ENCODE measurements at places on chromosomes 2 and 18. TPM values are rescaled to one million over a fixed set of nuclear protein-coding genes. Genes with fewer than 3 reads are reported as not detected.

Gene MFSD2B
- 0.98 TPM for total RNA-seq

Gene ACP1
- 113 TPM for total RNA-seq

Gene GREB1L
- total RNA-seq: 2.0 TPM

Gene WBP1
- 109 TPM for total RNA-seq

Gene CCDC148
- 3.0 TPM for total RNA-seq

Gene CACNB4
- 19.7 TPM for total RNA-seq

GRCh38 chr2:156349605-156350004, 17.1 kb upstream of the NR4A2 start:
- H3K36me3 ChIP-seq: no peaks in the 10 kb centered on the region
- no peak for DNase-seq
- no peaks in the 10 kb centered on the region for H3K4me1 ChIP-seq
- H3K4me3 ChIP-seq: no peak overlapping the region
- H3K27ac ChIP-seq: no peak overlapping the region

GRCh38 chr2:137957033-137957432, 7.2 kb upstream of the HNMT start:
- no peak overlapping the region for H3K27ac ChIP-seq
- no peaks in the 10 kb centered on the region for H3K4me1 ChIP-seq
- no peak for DNase-seq
- no peaks in the 10 kb centered on the region for H3K27me3 ChIP-seq
- H3K36me3 ChIP-seq: no peaks in the 10 kb centered on the region

DNA sequence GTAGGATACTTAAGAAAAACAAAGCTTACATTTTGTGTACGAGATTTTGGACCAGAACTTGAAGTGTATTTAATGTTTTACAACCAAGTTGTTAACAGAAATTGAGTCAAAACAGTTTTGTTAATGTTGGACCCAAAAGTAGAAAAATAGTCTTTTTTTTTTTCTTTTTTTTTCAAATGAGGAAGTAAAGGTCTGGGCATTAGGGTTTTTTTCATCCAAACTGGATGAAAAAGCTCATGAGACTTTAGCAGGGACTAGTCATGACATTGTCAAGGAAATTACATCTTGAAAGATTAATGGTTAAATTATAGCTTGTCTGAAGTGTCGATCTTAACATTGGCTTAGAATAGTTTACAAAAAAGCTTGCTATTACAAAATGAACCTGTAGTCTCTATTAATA, 32.3 kb downstream of the CCNT2 start:
- no peak overlapping the region for H3K4me3 ChIP-seq
- no peaks in the 10 kb centered on the region for H3K4me1 ChIP-seq
- no peak overlapping the region for H3K27ac ChIP-seq

- no peak overlapping the region for H3K4me3 ChIP-seq
- no peaks in the 10 kb centered on the region for H3K36me3 ChIP-seq
- DNase-seq: no peak
- no peaks in the 10 kb centered on the region for H3K4me1 ChIP-seq
- no peaks in the 10 kb centered on the region for H3K27me3 ChIP-seq
Measured at GRCh38 chr18:67143028-67143427, 373.5 kb downstream of the DSEL start.

DNA sequence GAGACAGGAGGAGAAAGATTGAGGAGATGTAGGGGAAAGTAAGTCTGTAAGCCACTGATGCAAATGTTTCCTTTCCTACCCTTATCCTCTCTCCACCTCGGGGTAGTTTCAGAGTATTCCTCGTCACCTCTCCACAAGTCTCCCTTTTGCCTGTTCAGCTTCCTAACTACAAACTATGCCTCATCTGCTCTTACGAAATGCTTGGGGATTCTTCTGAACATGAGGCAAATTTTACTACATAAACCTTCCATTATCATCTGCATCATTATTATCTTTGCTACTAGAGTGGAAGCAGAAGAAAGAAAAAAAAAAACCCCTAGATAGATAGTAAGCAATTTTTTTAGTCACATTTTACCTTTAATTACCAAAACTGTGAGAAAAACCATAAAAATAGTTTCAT, 43.1 kb upstream of the CWC22 start:
- no peaks in the 10 kb centered on the region for H3K27me3 ChIP-seq
- H3K4me1 ChIP-seq: no peaks in the 10 kb centered on the region
- no peak for DNase-seq
- H3K27ac ChIP-seq: no peak overlapping the region
- H3K36me3 ChIP-seq: no peaks in the 10 kb centered on the region

- H3K36me3 ChIP-seq: no peaks in the 10 kb centered on the region
- H3K27ac ChIP-seq: no peak overlapping the region
- peaks cover 20% of the 10 kb centered on the region for H3K4me1 ChIP-seq
Measured at GRCh38 chr2:9091811-9092210, 88.3 kb upstream of the MBOAT2 start.

GRCh38 chr18:74060579-74060978, 87.1 kb downstream of the FBXO15 start:
- no peak overlapping the region for H3K27ac ChIP-seq
- DNase-seq: no peak
- no peaks in the 10 kb centered on the region for H3K27me3 ChIP-seq
- H3K4me1 ChIP-seq: no peaks in the 10 kb centered on the region

- H3K36me3 ChIP-seq: no peaks in the 10 kb centered on the region
- H3K27me3 ChIP-seq: no peaks in the 10 kb centered on the region
- no peaks in the 10 kb centered on the region for H3K4me1 ChIP-seq
- no peak for DNase-seq
Measured at GRCh38 chr2:51027968-51028367, 4.0 kb downstream of the NRXN1 start.

- H3K27me3 ChIP-seq: no peaks in the 10 kb centered on the region
- peaks cover 35% of the 10 kb centered on the region for H3K36me3 ChIP-seq
- no peaks in the 10 kb centered on the region for H3K4me1 ChIP-seq
- no peak for DNase-seq
- no peak overlapping the region for H3K27ac ChIP-seq
- H3K4me3 ChIP-seq: no peak overlapping the region
Measured at GRCh38 chr2:8737571-8738175, 55.8 kb downstream of the ID2 start.

GRCh38 chr2:182971820-182972547, 66.3 kb downstream of the NCKAP1 start:
- H3K27ac ChIP-seq: no peak overlapping the region
- H3K4me3 ChIP-seq: no peak overlapping the region
- H3K27me3 ChIP-seq: no peaks in the 10 kb centered on the region

DNA sequence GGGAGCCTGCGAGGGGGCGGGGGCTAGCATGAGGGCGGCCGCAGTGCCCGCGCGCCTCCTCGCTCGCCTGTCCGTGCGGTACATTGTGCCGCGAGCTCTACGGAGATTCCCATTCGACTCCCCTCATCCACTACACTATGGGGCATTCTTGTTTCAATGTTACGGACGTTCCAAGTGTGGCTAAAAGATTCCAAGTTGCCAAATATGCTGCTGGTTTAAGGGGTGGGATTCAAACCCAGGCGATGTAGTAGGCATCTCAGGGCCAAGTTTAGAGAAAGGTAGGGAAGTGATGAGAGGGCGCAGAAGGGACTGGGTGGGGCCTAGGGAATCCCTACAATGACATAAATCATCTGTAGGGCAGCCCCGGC, 10.0 kb upstream of the CRYBA2 start:
- H3K27me3 ChIP-seq: peaks cover 6% of the 10 kb centered on the region
- H3K4me3 ChIP-seq: peak overlapping the region; percentile 36
- H3K36me3 ChIP-seq: no peaks in the 10 kb centered on the region
- DNase-seq: no peak
- no peak overlapping the region for H3K27ac ChIP-seq
- H3K4me1 ChIP-seq: peaks cover 22% of the 10 kb centered on the region

DNA sequence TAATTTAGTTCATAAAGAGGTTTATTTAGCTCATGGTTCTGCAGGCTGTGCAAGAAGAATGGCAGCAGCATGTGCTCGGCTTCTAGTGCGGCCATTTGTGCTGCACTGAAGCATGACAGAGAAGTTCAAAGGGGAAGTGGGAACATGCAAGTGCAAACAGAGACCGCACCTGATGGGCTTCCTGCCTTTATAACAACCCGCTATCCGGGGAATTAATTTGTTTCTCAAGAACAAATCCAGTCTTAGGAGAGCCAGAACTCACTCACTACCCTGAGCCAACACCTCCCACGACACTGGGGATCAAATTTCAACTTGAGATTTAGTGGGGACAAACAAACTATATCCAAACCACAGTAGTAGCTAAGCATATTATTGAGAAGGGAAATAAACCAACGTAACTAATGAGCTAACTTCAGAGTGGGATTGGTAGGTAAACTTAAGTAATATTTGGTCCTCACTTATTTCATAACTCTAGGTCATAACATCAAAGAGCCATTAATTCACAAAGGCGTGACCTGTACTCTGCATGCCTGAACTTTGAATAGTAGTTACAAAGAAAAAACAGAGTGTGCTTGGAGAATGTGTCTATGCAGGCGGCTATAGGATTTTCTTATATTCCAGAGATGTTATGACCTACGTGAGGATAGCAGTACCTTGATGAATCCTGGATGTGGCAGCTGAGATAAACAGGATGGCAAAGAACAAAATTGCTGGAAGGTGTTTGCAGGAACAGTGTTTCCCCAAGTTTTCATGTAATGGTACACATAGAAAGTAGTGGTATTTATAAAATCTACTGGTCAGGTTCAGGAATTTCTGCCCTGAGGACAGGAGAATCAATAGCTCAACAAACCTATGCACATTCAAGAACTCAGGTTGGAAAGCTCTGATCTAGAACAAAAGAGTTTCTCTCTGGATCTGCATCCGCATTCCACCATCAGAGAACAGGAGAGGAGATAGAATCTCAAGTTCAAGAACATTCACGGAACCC, 845.9 kb upstream of the ID2 start:
- peaks cover 7% of the 10 kb centered on the region for H3K4me1 ChIP-seq
- H3K4me3 ChIP-seq: no peak overlapping the region
- H3K27ac ChIP-seq: no peak overlapping the region
- H3K36me3 ChIP-seq: no peaks in the 10 kb centered on the region

DNA sequence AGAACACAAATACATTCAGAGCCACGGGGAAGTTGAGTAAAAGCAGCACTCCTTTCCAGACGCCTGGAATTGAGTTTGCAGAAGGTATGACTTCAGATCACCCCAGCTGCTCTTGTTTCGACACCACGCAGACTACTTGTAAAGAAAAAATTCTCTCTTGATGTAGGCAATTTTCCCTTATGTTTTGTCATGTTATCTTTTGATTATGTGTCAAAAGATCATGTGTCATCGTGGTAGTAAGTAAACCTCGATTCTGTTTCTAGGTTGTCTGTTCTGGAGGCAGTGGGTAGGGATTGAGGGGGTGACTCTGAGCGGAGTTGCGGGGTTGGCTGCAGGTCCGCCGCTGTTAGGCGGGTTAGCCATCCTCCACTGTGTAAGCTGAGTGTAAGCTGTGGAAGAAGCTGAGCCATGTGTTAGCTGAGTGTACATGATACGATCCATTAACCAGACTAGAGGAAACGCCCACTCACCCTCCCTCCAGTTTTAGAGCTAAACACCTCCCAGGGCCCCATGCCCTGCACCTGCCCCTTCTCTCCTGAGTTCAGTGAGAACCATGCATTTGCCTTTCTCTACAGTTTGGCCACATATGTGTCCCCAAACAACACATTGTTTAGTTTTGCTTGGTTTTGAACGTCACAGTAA, 181.8 kb downstream of the SNTG2 start:
- no peak overlapping the region for H3K27ac ChIP-seq
- H3K4me3 ChIP-seq: no peak overlapping the region
- H3K36me3 ChIP-seq: no peaks in the 10 kb centered on the region
- H3K4me1 ChIP-seq: no peaks in the 10 kb centered on the region
- no peaks in the 10 kb centered on the region for H3K27me3 ChIP-seq
- no peak for DNase-seq

- no peaks in the 10 kb centered on the region for H3K36me3 ChIP-seq
- no peaks in the 10 kb centered on the region for H3K4me1 ChIP-seq
- H3K27ac ChIP-seq: no peak overlapping the region
- H3K4me3 ChIP-seq: no peak overlapping the region
- H3K27me3 ChIP-seq: no peaks in the 10 kb centered on the region
Measured at GRCh38 chr2:196376984-196377877, 205.9 kb upstream of the STK17B start.

- H3K36me3 ChIP-seq: no peaks in the 10 kb centered on the region
- no peak for DNase-seq
- no peaks in the 10 kb centered on the region for H3K4me1 ChIP-seq
- no peak within 1 kb of the TSS for H3K27ac ChIP-seq
- H3K27me3 ChIP-seq: no peaks in the 10 kb centered on the region
- no peak within 1 kb of the TSS for H3K4me3 ChIP-seq
Measured at GRCh38 chr2:208189810-208190503, at the start of gene C2orf80. C2orf80 (minus strand) TSS chr2:208190030; CDS start chr2:208186986, 3,044 bp downstream.

- no peak overlapping the region for H3K4me3 ChIP-seq
- DNase-seq: no peak
- H3K27ac ChIP-seq: peak overlapping the region; percentile 88
- H3K4me1 ChIP-seq: peaks cover 83% of the 10 kb centered on the region
- no peaks in the 10 kb centered on the region for H3K36me3 ChIP-seq
- no peaks in the 10 kb centered on the region for H3K27me3 ChIP-seq
Measured at GRCh38 chr2:119429225-119429981, 2.3 kb upstream of the TMEM37 start.

DNA sequence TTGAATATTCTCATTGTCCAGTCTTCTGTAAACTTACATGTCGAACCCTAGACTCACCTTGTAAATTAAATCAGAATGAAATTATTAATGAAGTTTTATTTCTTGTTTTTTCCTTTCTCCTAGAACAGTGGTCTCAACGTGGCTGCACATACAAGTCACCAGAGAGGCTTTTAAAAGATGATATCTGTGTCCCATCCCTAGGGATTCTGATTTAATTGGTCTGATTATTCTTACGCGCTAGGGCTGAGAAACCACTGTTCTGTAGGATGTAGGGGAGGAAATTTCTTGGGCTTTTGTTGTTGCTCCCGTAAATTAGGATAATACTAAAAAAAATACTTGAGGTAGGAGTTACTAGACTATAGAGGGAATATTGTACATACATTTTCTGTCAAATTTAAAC, 32.1 kb downstream of the PPM1B start:
- no peak overlapping the region for H3K4me3 ChIP-seq
- no peaks in the 10 kb centered on the region for H3K36me3 ChIP-seq

DNA sequence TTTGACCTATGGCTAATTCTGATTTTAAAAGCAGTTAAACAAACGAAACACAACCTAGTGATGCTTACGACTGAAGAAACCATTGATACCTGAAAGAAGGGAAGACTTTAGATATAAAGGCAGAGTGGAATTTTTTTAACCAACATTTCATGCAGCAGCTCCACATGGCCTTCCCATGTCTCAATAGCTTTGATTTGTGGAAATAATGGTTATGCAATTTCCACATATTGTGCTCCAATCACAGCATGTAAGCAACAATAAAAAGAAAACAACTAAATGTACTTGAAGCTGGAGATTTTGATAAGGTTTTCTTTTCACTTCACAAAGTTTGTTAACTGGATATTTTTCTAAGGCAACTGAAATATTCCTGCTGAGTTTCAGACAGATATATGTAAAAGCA, 82.0 kb upstream of the SLC39A10 start:
- peaks cover 4% of the 10 kb centered on the region for H3K4me1 ChIP-seq
- no peak overlapping the region for H3K27ac ChIP-seq

DNA sequence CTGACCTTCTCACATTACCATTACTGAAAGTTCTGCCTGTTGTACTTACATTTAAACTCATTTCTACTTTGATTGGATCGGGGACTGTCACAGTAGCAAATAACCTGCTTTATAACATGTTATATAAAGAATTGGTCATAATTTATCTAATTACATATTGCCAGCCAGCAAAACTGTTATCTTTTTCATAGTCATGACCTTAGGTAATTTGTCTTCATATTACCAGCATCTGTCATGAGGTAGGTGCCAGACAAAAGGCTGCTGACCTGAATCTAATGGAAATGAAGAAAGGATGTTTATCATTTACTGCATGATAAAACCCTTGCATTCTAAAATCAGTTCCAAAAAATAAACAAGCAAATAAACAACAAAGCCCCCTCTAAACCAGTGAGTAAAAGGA, 89.4 kb upstream of the LRP1B start:
- H3K27ac ChIP-seq: no peak overlapping the region
- no peaks in the 10 kb centered on the region for H3K4me1 ChIP-seq
- no peaks in the 10 kb centered on the region for H3K36me3 ChIP-seq
- H3K4me3 ChIP-seq: no peak overlapping the region
- H3K27me3 ChIP-seq: no peaks in the 10 kb centered on the region

Measured in upper lobe of left lung (tissue), 6 donors.